ENCODE measurements at places on chromosomes 1 and 21.

- no peak for DNase-seq
Measured at GRCh38 chr1:26387447-26387846, 14.9 kb upstream of the ZNF683 start.

DNA sequence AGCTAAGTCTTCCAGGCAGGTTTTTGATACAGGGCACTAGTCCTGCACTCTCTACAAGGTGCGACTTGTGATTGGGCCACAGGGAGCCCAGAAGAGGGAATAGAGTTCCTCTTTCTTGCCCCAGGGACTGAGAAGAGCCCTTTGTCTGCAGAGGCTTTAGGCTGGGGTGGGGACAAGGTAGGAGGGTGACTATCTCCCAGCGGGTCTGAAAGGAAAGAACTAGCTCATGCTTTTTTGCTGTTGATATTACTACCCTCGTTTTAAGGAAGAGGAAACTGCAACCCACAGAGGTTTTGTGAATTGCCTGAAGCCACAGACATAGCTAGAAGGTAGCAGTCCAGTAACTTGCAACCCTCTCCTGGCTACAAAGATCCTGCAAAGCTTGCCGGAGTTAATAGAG lies 615.2 kb downstream of the MATN1 start:
- no peak for DNase-seq

DNA sequence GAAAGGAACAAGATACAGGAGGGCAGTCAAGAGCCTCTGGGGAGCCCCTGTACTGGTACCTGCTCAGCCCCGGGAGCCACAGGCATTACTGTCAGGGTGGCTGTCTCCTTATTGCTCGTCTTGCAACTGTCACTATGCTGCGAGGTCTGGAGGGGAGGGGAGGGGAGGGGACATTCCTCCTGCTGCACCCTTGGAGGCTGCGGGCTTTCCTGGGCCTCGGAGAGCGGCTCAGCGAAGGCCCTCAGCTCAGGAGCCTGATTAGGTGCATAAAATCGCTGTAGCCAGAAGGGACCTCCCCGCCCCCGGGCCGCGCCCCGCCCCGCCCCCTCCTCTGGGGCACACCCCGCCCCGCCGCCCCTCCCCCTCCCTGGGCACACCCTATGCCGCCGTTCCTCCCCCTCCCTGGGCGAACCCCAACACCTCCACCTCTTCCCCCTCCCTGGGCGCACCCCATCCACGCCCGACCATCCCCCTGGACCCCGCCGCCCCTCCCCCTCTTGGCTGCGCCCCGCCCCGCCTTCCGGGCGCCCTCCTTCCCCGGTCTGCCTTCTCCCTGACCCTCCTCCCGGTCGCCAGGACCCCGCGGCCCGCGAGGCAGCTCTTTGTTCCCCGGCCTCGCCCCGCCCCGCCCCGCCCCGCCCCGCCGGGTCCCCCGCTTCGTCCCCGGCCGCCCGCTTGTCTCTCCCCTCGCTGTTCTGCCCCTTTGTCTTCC lies 35.5 kb downstream of the CACHD1 start:
- DNase-seq = peak; percentile 81

DNA sequence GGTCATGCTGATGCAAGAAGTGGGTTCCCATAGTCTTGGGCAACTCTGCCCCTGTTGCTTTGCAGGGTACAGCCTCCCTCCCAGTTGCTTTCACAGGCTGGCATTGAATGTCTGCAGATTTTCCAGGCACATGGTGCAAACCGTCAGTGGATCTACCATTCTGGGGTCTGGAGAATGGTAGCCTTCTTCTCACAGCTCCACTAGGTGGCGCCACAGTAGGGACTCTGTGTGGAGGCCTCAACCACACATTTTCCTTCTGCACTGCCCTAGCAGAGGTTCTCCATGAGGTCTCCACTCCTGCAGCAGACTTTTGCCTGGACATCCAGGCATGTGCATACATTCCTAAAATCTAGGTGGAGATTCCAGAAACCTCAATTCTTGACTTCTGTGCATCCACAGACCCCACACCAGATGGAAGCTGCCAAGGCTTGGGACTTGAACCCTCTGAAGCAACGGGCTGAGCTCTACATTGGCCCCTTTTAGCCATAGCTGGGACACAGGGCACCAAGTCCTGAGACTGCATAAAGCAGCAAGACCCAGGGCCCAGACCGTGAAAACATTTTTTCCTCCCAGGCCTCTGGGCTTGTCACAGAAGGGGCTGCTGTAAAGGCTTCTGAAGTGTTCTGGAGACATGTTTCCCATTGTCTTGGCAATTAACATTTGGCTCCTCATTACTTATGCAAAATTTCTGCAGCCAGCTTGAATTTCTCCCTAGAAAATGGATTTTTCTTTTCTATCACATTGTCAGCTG lies 466.2 kb upstream of the PBX1 start:
- DNase-seq = no peak

All from glutamatergic neuron (in vitro differentiated cells).